A172 (cell line): ENCODE measurements at places on chromosomes 7 and 10. TPM values are rescaled to one million over a fixed set of nuclear protein-coding genes. Genes with fewer than 3 reads are reported as not detected.

DNA sequence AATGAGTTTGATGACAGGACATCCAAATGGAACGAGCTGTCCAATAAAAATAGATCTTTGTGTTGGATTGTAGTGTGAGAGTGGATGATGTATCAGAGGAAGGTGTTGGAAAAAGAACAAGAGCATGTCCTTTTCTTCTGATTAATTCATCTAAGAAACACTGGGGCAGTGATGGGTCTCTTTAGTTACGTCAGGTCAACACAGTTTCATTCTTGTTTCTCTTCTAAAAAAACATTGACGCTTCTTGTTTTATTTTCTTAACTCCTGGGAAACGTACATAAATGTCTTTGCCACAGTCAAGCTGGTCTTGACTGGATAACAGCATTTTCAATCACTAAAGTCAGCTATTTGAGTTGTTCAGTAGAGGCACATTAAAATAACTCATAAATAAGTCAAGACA lies 67.0 kb downstream of the PPP1R9A start:
- DNase-seq: no peak

GPC2 gene
- 4.6 and 7.4 TPM in 2 replicates for total RNA-seq

DNA sequence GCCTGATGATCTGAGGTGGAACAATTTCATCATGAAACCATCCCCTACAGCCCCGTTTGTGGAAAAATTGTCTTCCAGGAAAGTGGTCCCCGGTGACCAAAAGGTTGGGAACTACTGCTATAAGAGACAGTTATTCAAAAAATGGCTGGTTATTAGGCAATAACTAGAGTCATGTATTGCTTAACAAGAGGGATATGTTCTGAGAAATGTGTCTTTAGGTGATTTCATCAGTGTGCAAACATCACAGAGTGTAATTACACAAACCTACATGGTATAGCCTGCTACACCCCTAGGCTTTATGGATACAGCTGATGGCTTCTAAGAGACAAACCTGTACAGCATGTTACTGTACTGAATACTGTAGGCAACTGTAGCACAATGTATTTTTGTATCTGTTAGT lies 71.3 kb upstream of the CSTF2T start:
- DNase-seq: no peak

DNA sequence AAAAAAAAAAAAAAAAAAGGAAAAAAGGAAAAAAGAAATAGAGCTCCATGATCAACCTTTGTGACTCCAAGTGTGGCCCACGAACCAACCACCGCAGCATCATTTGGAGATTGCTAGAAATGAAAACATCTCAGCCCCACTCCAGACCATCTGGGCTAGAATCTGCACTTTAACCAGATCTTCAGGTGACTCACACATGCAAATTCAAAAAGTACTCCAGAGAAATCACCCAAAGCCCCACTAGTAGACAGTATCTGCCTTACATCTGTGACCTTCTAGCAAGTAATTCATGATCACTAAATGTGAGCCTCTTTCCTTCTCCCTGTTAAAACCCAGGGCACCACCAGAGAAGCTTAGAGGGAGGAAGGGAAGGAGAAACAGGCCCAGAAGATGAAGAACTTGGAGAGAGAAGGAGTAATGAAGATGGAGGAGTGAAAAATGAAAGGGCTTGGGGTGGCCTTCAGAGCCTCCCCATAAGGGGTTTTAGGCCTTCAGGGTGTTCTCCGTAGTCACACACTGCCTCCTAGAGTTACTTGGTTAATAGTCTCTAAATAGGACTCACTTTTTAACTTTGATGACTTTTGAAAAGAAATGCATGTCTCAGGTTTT lies 94.0 kb downstream of the SLC37A3 start:
- DNase-seq: no peak

DNA sequence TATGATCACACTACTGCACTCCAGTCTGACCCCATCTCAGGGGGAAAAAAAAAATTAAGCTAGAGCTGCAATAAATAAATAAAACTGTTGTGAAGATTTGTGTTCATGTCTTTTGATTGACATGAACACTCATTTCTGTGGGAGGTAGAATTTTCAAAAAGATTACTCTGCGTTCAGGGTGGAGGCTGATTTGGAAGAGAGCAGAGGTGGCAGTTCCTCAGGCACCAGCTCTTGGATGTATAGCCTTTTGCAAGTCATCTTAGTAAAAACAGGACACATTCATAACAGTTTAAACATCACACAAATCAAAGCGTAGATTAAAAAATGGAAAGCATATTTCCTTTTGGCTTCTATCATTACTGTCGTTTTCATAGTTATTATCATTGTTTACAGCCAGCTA lies 243.5 kb upstream of the LRGUK start:
- no peak for DNase-seq

- DNase-seq: no peak
Observed at GRCh38 chr7:158420591-158421340, 166.9 kb downstream of the PTPRN2 start.

DNA sequence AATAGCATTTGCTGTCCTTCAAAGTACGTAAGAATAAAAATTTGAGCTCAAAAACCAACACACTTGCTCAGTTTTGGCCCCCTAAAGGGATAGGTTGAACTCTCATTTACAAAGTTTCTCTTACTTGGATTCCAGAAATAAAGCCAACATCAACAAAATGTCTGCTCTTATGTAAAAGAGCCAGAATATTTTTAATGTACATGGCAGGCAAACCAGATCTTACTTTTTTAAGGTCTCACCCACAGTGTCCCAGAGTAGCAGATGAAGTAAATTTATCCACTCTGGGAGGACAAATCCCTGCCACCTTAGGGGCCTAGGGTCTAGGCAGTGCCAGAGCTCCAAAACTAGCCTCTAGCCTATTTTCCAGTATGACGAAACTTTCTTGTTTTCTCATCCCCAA lies 159.6 kb downstream of the SKAP2 start:
- no peak for DNase-seq

SPDYE3 gene
- total RNA-seq: not detected in 2 replicates

COL28A1 gene
- total RNA-seq: 0.26 TPM in 1 of 2 replicates, not detected in the other

CNPY4 gene
- total RNA-seq: 37.3 and 42.0 TPM in 2 replicates

OPALIN gene
- total RNA-seq: not detected in 2 replicates

- DNase-seq: no peak
Observed at GRCh38 chr7:79454361-79454960, 994 bp upstream of the MAGI2 start.

DNA sequence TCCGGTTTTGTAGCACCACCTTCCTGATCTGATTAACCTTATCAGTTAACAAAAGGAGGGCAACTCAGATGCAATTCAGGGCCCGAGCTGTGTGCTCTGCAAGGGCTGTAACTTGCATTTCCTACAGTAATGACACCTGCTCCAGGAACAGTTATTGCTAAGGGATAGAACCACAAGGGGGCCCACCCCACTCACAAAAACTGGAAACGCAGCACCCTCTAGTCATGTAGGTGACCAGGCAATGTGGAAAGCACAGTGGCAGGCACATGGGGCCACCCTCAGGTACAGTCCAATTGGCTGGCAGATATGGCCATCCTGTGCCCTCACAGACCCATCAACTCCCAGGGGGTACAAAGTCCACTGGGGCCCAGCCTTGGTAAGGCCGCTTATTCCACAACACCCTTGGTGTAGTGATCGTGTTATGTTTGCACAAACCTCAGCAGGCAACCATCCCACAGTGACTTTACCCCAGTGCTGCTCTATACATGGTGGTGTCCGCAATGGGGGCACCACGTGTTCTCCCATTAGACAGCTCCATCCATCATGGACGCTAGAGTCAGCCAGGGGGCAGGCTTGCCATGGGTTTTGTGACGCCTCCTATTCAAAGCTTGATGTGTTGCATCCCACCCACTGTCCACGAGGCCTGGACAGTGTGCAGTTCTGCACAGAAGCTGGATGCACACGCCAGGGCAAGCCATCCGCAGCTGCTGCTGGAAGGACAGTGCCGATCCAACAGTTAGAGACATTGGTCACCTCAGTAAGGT lies 9.4 kb downstream of the RNF133 start:
- DNase-seq: no peak

DNA sequence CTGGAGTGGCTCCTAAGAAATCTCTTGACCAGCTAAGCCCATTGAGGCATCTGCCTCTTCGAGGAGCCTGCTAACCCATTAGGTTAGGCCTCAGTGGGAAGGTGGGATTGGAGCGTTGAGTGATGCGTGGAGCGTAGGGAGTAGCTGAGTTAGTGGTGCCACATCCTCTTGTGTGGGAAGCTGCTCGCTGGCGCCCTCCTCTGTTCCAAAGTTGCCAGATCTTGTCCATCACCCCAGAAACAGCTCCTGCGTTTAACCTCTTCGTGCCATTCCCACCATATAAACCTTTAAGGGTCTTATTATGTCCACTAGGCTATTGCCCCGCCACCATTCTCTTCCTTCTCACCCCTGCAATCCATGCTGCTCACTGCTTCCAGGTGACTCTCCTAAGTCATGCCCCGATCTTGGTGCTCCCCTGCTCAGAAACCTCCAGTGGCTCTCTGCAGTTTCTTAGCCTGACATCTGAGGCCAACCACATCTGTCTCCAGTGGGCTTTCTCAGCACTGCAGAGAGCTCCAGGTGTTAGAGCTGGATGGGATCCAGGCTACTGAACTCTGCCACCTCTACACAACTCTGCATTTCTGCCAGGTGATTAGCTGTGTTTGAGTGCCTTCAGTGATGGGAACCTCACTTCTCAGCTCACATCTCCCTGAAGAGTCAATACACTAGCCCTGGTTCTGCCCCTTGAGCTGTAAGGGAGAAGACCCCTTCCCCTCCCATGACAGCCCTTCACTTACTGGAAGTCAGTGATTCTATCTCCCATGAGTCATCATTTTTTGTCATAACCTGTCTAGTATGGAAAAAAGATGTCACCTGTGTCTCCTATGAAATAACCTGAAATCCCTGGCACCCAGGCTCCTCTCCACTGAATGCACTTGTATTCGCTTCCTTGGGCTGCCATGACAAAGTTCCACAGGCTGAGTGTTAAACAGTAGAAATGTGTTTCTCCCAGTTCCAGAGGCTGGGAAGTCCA lies 65.0 kb upstream of the FGFR2 start:
- no peak for DNase-seq

ELMO1 gene
- 12.9 and 24.0 TPM in 2 replicates for total RNA-seq

DNA sequence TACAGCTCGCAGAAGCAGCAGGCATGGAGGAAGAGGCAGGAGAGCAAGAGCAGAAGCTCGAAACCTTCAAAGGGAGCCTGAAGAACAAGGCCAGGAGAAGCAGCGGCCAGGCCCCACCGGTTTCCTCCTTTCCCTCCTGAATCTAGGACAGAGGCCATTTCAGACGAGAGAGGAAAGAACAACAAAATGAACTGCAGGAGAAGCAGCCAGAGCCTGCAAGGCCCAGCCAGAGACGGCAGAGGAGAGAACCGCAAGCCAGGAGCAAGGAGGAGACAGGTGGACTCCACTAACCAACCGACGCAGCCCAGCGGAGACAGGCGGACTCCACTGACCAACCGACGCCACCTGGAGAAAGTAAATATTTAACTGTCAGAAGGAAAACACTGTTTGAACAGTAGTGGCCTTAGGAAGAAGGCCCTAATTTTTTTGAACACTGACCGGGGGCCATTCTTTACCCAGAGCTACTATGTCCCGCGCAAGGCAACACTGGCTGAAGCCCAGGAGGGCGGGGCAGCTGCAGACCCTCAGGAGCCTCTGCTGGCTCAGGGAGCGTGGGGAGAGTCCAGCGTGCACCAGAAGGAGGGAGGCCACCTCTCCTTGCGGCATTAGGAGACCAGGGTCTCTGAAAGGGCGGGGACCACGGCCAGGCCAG lies 559.2 kb downstream of the PTPRN2 start:
- DNase-seq: no peak

DNA sequence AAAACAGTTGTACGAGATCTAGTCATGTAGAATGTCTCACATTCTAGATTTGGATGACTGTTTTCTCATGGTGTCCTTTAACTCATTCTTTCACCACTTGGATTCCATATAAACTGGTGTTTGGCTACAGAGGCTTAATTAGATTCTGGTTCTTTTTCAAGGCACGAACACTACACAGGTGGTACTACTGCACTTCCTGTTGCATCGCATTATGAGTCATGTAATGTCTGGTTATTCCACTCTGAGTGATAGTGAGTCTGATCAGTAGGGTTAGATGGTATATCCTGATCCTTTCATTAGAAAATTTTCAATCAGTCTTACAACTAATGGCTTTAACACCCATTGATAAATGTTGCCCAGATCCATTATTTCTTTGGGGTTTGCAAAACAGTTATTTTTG lies 11.2 kb upstream of the AKAP9 start:
- DNase-seq: peak; percentile 14

- peak; percentile 53 for DNase-seq
Observed at GRCh38 chr10:72173619-72174296, 42.1 kb upstream of the ANAPC16 start.

ADAMTS14 gene
- total RNA-seq: 0.31 TPM in 1 of 2 replicates, not detected in the other

ITGA8 gene
- total RNA-seq: 1.9 and 2.1 TPM in 2 replicates

DNA sequence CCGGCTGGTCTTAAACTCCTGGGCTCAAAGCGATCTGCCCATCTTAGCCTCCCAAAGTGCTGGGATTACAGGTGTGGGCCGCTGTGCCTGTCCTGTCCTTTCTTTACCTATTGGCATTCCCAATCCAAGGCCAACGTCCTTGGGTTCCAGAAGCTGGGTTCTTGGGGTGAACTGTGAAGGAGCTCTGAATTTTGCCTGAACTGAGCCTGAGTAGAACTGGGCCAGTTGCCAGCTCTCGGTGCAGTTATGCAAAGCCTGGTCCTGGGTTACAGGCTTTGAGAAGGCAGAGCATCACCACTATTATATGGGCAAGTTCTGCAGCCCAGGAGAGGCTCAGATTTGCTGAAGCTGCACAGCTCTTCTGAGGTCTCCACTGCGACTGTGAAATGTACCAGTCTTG lies 24.6 kb upstream of the SH2D4B start:
- DNase-seq: no peak

DNA sequence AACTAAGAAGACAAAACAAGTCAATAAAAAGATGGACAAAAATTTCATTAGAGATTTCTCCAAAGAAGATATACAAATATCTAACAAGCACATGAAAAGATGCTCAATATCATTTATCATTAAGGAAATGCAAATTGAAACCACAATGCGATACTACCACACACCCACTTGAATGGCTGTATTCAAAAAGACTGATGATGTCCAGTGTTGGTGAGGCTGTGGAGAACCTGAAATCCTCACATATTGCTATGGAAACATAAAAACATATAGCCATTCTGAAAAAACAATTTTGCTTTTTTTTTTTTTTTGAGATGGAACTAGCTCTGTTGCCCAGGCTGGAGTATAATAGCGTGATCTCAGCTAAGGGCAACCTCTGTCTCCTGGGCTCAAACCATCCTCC lies 124.1 kb upstream of the LAMB4 start:
- DNase-seq: no peak
